Naive thymus-derived CD8-positive, alpha-beta T cell (primary cell): ENCODE measurements at places on chromosomes 7 and 10. TPM values are rescaled to one million over a fixed set of nuclear protein-coding genes. Genes with fewer than 3 reads are reported as not detected.
A peak's percentile ranks its signal among the peaks of the same experiment; 100 is the strongest.

- DNase-seq, result no peak
Observed at GRCh38 chr7:85068799-85069198, 118.1 kb downstream of the SEMA3D start.

DNA sequence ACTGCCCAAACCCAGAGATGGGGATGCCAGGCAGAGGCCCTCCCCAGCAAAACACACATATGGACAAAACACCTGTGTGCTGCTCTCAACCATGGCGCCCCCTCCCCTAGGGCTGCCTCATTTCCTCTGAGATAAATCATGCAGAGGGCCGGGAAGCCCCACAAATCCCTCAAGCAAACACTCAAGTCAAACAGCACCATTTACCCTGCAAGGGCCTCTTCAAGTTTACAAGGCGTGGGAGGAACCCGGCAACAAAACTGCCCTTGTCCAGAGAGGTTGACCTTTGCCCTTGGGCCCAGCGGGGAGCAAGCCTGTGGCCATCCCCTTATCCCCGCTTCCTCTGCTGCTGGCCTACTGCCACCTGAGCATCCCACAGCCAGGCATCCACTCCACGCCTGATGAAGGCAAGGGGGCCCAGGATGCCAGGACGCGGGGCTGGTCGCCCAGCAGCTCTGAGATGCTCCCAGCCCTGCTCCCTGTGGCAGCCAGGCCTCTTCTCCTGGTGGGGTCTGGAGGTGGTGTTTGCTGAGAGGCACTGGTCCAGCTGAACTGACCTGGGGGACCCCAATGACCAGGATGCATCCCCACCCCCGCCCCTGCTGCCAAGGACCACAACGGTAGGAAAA lies 77.4 kb downstream of the DLG5 start:
- DNase-seq, result no peak

The WNT8B gene
- not detected for total RNA-seq

The LRRC4 gene
- total RNA-seq, result 0.22 TPM

GRCh38 chr7:115879171-115879570 lies 151.4 kb downstream of the TFEC start:
- no peak for DNase-seq

GRCh38 chr10:13049774-13050420 lies 48.4 kb upstream of the CCDC3 start:
- no peak for DNase-seq

The MRC1 gene
- 1.3 TPM for total RNA-seq

DNA sequence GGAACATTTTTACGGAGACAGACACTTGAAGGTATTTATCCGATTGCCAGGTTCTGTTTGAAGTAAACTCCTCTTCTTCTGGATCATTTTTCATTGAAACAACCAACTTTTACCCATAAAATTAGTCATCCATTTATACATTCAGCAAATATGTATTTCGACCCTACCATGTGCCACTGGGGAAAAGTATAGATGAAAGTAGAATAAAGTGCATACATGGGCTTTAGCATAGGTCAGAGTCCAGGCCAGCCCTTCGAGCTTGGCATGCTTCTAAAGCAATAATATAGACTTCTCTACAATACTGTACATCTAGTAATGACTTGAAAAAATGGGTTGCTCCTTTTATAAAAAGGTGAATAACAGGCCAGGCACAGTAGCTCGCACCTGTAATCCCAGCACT lies 10.1 kb downstream of the SLC25A16 start:
- no peak for DNase-seq

- peak; percentile 18 for DNase-seq
Observed at GRCh38 chr10:24873281-24873683, 79.1 kb downstream of the PRTFDC1 start.

- DNase-seq, result no peak
Observed at GRCh38 chr10:21172542-21172929, 275.4 kb upstream of the NEBL start.

- DNase-seq, result peak; percentile 74
Observed at GRCh38 chr7:73718905-73719805, at the start of gene STX1A. Gene STX1A, minus strand, starts transcription at chr7:73719669. Its CDS starts 38 bp downstream, at chr7:73719631.

The IQCE gene
- total RNA-seq, result 6.6 TPM

The PDE1C gene
- not detected for total RNA-seq

The COL17A1 gene
- total RNA-seq, result not detected

The FAM237B gene
- not detected for total RNA-seq

The SLC16A12 gene
- not detected for total RNA-seq

DNA sequence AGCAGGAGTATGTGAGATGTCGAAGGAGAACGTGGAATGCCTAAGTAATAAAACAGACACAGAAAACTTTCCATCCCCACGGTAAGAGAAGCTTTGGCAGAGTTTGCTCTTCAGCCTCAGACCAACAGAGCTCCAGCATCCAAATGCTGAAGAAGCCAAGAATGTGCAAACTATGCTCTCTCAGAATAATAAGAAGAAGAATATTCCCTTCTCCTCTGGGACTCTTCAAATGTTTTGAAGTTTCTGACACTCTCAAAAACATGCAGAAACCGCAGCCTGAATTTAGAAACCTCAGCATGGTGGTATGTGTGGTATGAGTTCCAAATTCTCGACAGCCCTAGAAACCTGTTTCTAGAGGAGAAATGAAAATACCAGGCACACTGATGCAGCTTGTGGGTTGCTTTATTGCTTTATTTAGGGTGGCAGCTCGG lies 113.3 kb downstream of the KCNMA1 start:
- DNase-seq, result no peak

The ST8SIA6 gene
- total RNA-seq, result not detected

GRCh38 chr10:77669892-77670291 lies 32.3 kb upstream of the KCNMA1 start:
- DNase-seq, result no peak
